Karpas-422 (cell line): ENCODE measurements at places on chromosomes 3 and 15. TPM values are rescaled to one million over a fixed set of nuclear protein-coding genes. Genes with fewer than 3 reads are reported as not detected.

The TEX55 gene
- total RNA-seq: not detected in 2 replicates

DNA sequence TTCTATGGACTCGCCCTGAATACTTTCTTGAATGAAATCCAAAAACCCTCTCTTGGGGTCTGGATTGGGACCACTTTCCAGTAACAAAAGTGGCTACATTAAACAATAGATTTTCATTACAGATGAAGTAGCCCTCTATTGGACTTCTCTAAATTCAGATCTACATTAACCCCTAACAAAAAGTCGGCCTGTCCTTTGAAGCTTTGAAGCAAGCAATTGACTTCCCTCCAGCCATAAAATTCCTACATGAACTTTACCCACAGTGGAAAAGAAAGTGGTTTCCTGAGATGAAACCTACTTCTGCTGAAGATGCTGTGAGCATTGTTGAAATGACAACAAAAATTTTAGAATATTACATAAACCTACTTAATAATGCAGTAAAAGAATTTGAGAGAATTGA lies 967.1 kb upstream of the ROBO1 start:
- DNase-seq: no peak

The PROS1 gene
- 1.3 and 2.0 TPM in 2 replicates for total RNA-seq

DNA sequence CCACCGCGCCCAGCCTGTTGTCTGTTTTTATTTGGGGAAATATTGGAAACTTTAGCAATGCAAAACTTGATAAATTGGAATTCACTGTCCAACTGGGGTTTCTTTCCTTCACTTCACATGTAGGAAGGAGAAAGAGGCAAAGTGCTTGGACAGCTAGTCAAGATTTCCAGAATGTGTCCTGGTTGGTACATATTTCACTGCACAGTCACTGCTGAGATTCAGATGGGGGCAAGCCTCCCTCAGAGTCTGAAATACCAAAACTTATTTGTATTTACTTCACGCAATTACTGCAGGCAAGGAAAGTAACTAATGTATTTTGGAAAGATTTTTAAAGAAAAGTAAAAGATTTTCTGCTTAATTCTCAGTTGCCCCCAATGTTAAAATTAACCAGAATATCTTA lies 21.0 kb downstream of the LRRC31 start:
- DNase-seq: no peak

DNA sequence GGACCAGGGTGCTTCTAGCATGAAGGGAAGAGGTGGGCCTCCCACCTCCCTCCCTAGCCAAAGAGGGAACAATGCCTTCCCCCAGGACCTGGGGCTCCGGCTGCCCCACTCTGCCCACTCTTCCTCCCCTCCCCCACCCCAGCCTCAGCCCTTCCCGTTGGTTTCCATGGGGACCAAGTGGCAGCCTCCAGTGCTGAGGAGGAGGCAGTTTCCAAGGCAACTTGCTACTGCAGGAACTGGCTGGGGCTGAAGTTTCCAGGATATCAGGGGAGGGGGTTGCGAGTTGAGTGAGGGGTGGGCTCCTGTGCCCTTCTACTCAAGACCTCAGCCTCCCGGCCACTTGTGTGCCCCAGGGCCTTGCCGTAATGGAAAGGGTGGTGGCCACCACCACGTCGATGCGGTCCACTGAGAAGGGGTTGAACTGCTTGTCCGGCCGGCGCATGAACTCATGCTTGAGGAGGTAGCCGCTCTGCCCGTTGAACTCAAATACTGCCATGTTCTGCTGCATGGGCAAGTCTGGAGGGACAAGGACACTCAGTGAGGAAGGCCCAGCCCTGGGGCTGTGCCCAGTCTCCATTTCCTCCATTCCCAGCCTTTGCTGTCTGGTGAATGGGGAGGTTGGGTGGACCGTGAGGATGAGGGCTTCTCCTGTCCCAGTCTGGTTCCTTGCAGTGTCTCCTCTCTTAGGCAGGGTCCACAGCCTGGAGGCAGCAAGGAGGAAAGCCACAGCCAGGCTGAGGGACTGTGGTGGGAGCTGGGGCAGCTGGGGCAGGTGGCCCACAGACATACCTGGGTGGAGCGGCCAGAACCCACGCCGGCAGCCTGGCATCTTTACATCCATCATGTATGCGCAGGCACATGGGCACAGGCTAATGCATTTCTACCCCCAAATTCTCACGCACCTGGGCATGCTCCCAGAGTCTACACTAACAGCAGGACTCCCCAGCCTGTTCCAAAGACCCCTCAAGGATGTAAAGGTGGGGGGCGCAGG lies 11.3 kb upstream of the ANKRD63 start:
- DNase-seq: no peak

DNA sequence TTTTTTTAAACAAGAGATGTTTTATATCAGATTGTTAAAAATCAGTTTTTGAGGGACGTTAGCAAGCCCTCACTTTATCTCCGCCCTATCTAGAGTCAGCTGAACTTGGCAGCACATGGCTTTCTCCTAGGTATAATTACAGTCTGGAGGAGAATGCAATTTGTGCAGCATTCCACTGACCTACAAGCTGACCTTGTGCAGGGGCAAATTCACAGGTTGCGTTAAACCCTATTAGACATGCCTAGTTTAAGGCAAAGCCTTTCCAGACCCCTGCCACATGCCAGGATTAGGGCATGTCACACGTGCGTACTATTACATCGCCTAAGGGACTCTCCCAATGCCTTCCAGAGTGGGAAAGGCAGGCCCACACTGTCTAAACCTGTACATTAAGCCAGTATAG lies 224.0 kb downstream of the GREM1 start:
- DNase-seq: no peak

- DNase-seq: no peak
Measured at GRCh38 chr3:100093831-100094230, 20.5 kb downstream of the FILIP1L start.
